Cerebellum (tissue), 4 donors: ENCODE measurements at places on chromosomes 1 and 21.

DNA sequence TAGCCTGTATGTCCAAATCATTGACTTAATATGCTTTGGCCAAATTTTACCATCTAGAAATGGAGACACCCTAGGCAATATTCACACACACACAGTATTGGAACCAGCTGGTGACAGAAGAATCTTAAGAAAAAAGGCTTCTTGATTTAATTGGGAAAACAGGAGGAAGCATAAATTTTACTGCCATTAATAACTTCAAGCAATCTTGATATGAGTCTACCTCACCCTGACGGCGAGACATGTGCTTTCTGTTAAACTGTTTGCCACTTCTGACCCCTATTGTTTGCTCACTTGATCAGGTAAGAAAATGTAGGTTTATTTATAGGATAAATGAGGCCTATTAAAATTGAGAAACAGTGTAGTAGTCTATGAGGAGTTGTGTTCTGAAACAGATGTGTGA is 73.2 kb downstream of the KIFAP3 start:
- DNase-seq = no peak

GRCh38 chr1:58670181-58670580 is 29.7 kb downstream of the MYSM1 start:
- no peak for DNase-seq

DNA sequence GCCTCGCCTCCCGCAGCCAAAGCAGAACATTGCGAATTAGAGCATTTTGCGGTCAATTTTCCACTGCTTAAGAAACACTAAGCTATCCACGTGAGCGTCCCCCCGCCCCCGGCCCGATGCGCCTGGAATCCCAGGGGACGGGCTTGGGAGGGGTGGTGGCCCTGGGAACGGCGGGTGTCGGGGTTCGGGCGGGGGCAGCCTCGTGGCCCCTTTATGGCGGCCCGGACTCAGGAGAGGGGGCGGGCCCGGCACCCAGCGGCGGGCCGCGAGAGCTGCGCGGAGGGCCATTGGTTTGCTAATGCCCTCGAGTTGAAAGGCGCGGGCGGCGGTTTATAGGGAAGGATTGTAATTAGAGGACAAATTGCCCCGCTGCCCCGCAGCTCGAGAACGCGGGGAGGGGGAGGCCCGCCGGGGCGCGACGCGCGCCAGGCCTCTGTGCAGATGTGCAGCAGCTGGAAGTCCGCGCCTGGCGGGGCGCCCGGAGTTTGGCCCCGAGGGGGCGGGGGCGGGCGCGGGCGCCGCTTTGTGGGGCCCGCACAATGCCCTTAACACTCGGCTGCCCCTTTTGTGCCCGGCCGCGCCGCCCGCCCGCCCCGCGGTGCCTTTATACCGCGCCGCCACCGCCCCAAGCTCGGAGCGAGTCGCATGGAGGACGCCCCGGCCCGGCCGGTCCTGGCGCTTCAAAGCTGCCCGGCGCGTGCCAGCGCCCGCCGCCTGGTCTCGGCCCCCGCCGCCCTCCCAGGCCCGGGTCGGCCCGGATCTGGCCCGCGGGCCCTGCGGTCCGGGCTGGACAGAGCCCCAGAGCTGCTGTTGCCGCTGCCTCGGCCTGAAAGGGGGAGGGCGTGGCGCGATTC is 1.9 kb upstream of the HES3 start:
- DNase-seq = no peak

DNA sequence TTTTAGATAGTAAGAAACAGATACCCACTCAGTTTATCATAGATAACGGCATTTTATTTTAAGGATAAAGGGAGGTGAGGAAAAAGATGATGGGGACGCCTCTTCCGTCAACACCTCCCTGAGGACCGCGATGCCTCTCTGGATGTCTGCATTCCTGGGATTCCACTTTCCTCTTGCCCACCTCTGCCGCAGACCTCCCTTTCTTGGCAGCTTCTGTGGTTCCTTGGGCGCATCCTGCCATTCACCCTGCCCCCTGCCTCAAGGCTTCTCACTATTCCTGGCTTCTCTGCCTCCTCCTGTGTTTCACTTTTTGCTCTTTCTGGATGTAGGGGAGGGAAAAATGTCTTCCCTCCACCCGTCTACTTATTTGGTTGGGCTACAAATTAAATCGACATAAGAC is 19.9 kb downstream of the HUNK start:
- no peak for DNase-seq

DNA sequence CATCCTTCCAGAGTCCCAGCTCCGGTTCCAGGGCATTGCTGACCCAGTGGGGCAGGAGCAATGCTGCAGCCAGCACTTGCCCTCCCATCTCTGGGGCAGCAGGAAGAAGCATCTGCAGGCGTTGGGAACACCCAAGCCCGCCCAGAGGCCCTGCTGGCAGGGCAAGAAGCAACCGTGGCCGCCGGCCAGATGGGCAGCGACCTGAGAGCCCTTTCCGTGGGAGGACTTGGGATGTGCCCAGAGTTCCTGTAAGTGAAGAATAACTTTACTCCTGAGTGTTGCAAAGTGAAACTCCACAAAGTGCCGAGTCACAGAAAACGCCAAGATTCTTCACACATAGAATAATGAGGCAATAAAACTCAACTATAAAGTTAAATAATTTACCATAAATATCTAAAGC is 46.0 kb downstream of the GRIK3 start:
- no peak for DNase-seq

DNA sequence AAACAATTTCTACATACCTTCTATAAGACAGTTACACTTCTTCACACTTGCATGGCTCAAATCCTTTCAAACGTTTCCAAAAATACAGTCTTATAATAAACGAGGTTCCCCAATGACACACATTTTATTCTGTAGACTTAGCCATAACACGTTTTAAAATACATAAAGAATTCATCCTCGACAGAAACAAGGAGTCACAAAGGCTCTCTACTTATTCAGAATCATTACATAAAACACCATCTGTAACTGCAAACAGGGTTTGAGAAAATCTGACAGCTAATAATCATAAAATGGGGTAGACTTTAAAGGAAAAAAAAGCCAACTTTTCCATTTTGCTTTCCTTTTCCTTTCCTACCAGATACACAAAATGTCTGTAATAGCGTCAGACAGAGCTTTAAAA is 1.8 kb downstream of the PIK3R3 start:
- DNase-seq = no peak

DNA sequence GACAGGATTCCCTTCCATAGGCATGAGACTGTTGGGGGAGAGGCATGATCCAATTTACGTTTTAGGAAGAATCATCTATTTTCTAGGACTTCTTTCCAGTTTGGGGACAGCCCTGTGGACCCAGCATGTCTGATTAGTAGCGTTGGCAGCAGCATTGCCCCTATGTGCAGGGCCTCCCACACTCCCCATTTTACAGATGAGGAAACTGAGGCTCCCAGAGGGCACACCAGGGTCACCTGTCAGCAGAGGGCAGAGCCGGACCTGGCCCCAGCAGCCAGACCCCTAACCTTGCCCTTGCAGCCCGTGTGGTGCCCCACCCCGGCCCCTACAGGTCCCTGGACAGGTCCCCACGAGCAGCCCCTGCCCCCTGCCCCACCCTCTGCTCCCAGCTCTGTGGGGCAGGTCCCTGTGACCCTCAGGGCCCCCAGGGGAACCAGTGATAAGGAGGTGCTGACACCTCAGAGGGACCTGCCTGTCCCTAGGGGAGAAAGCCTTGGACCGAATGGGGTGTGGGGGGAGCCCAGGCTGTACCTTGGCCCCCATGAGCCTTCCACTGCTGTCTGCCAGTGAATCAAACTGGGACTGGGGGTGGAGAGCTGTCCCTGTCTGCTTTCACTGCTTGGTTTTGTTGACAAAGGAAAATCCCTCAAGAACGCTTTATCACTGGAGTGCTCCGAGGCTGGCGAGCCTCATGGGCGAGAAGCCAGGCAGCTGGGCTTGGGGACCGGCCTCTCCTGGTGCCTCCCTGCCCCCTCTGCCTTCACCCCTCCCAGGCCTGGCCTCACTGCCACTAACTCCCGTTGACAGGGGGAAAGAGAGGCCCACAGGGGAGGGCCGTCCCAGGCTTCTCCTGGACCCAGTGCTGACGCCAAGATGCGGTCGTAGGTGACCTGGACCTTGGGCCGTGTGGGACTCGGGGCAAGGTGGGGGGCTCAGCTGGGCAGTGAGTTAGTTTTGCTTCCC is 39.4 kb upstream of the CCDC27 start:
- DNase-seq = no peak

DNA sequence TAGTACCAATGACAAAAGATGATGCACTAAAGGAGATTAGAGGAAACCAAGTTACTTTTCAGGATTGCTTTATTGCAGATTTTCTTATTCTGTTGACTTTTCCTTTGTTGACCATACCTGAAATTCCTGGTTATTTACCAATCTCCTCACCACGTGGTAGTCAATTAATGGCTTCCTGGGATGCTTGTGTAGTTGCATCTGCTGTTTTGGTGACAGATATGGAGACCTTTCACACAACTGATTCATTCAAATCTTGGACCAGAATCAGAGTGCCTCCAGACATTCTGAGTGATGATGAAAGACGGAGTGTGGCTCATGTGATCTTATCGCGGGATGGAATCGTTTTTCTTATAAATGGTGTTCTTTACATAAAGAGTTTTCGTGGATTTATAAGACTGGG is 91.3 kb downstream of the CATSPERE start:
- DNase-seq = no peak

DNA sequence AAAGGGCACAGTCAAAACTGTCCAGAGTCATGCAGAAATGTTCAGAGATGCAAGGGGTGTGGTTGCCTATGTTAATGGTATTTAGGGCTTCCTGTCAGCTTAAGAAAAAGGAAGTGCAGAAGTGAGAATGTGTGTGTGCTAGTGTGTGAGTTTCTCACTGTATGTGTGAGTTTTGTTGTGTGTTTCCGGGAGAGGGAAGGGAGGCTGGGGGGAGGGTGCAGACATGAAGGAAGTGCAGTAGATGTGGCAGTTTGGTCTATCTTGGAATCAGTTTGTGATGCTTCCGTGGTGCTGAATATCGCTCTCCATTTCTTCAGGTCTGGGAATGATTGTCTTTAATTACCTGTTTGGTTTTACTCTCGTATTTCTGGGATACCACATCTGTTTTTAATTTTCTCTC is 16.5 kb upstream of the ATP6V1G3 start:
- no peak for DNase-seq

GRCh38 chr1:3700631-3701030 is 48.3 kb downstream of the TP73 start:
- DNase-seq = no peak

- DNase-seq = peak; percentile 28
These were observed 910 bp upstream of the RERE start for GRCh38 chr1:8818325-8818775.

DNA sequence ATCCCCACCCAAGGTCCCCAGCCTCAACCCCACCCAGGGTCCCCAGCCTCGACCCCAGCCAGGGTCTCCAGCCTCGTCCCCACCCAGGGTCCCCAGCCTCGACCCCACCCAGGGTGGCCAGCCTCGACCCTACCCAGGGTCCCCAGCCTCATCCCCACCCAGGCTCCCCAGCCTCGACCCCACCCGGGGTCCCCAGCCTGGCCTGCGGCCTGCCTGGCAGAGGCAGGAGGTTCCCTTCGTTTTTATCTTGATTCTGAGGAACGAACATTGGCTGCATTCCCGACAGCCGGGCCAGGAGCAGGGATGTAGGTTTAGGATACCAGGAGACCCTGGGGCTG is 3.4 kb upstream of the PDE9A start:
- DNase-seq = no peak
